ENCODE measurements at places on chromosomes 5 and 9.

- no peak for DNase-seq
Measured at GRCh38 chr9:33297432-33297831, 7.1 kb downstream of the NFX1 start.

GRCh38 chr9:105064248-105065097, 136.5 kb upstream of the ABCA1 start:
- DNase-seq = peak; percentile 48

- no peak for DNase-seq
Measured at GRCh38 chr9:88574953-88575352, 40.0 kb downstream of the NXNL2 start.

- no peak for DNase-seq
Measured at GRCh38 chr5:120306303-120306702, 157.8 kb upstream of the PRR16 start.

DNA sequence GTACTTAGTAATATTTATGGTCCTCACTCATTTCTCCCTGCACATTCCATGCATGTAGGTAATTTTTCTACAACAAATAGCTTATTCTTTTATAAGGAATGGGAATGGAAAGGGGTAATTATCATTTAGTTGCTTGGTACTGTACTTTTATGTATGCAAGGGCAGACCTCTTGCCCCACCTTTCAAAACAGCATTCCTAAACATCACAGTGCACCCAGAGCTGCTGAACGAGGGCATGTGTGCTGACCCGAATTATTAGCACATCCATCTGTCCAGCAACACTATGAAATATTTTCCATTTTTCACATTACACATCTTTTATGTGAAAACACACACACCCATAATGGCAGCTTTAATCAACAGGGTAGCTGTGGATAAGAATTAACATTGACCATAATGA, 228.6 kb upstream of the ARRDC3 start:
- DNase-seq = no peak

GRCh38 chr9:4581861-4582565, 80.1 kb upstream of the PLPP6 start:
- no peak for DNase-seq

GRCh38 chr9:4862506-4863250, 69.9 kb downstream of the RCL1 start:
- no peak for DNase-seq

DNA sequence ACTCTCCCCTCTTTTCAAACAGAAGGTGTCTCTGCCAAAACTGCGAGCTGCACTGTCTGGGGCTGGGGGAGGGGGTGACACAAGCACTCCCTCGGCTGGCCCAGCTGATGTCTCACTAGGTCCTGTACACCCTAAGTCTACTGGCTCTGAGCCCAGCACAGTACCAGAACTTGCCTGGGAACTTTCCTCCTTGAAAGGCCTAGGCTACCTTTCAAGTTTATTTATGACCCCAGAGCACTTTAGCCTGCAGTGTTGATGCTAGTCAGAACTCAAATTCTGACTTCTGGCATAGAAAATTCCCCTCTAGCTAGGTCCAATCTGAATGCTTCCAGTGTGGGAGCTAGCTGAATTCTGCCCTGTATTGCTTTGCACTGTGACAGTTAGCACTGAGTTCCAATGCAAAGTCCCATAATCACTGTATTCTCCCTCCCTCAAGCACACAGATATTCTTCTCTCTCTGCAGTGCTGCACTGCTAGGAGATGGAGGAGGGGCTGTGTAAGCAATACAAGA, 10.5 kb downstream of the LURAP1L start:
- DNase-seq = no peak

DNA sequence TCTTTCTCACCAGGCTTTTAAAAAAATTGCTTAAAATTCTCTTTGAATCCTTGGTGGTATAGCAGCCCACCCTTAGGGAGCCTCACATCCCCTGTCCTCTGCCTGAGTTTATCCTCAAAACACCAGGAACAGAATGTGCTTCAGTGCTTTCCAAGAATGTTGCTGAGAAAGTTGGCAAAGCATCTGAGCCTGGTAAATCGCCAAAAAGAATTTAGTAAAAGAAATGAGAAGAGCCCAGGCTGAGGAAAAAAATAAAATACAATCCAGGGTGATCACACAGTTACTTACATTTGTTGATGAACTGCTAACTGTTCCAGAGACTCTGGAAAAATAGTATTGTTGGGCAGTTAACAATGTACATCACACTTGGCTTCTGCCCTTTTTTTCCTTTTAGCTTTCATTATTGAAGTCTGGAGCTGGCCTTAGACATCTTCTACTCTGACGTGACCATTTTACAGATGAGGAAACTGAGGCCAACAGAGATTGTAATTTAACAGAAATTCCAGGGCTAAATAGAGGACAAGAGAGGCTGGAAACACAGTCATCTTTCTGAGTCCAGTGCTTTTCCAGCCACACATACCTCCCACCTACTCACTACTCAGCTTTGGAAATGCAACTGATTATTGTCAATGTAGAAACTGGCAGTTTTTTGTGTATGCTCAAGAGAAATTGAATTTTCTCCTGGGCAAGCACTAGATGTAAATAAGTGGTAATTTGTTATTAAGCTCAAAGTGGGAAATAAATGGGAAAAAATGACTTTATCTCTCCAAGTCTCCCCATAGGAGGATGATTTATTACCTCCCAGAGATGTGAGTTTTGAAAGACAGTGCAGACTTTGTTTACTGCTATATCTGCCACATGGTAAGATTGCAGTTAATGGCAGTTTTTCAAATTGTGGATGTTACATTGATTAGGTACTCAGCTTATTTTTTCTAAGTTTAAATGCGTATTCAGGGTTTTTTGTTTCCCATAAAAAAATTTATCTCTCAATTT, 86.7 kb upstream of the ALDH1A1 start:
- no peak for DNase-seq

GRCh38 chr5:159833846-159834245, 82.4 kb upstream of the ADRA1B start:
- DNase-seq = no peak

DNA sequence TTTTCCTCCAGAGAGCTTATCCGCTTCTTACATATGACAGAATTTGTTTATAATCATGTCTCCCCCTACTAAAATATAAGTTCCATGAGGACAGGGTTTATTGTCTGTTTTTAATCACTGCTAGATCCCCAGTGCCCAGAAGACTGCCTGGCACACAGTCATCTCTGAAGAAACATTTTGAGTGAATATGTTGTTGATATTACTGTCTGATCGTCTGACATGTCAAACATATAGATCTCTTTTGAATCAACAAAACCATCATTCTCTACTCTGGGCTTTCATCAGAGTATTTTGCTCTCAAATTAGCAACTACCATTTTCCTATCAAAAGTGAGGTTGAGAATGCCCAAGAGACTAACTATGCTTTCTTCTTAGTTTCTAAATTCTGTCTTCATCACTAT, 67.3 kb upstream of the SHISAL2B start:
- no peak for DNase-seq

DNA sequence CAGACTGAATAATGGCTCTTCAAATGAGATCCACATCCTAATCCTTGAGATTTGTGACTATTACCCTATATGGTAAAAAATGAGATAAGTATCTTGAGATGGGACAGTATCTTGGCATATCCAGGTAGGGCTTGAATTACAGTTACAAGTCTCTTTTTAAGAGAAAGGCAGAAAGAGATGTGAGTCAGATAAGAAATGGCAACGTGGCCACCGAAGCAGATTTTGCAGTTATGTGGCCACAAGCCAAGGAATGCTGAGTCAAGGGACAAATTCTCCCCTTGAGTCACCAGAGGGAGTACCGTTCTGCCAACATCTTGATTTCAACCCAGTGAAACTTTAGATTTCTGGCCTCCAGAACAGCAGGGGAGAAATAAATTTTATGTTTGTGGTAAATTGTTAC, 1983.0 kb upstream of the C9orf72 start:
- no peak for DNase-seq

DNA sequence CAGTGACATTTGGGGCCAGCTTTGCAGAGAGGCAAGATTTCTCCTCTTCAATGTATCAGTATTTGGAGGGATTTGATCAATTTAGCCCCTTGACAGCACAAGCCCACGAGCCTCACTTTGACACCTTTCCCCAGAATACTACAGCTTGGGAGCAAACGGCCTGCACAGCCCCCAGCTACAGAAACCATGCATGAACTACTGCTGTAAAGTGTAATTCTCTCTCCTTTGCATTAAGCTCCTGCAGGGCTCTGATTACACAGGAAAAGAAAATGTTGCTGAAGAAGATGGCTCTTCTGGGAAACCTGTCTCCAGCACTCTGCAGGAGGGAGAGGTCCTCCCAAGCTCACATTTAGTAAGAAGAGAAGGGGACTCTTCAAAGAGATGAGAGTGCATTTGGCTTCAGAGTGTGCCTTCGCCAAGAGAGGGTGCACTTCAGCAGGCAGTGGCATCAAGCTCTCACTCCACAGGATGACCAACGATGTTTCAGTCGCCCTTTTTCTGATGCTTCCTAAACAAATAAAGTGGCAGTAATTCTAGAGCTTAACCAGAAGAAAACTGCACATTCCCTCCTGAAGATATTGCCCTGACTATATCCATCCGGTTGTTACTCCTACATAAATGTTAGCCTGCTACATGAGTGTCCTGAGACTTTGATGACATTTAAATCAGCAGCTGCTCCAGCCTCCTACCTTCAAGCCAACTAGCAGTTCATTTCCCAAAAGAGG, 272.2 kb downstream of the AUH start:
- peak; percentile 32 for DNase-seq

GRCh38 chr5:173472164-173472563, 143.9 kb upstream of the STC2 start:
- peak; percentile 76 for DNase-seq

GRCh38 chr9:106218854-106219253, 524.5 kb downstream of the TMEM38B start:
- no peak for DNase-seq

DNA sequence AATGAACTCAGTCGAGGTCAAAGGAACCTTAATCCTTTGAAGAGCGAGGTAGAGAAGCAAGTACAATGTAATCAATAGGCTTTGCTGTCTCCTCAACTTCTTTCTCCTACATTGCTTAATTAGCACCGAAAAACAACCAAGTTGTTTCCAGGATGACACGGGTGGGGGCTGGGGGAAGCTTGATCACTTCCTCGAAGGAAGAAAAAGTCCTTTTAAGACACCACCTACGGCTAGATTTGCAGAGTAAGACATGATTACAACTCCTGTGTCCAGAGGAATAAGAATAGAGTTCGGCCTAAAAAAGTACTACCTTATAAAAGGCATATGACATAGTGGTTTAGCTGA, 811 bp upstream of the ARRDC3 start:
- DNase-seq = peak; percentile 36

GRCh38 chr5:35924950-35925722, 13.3 kb downstream of the CAPSL start:
- DNase-seq = peak; percentile 41

GRCh38 chr5:62132276-62132675, 173.7 kb upstream of the KIF2A start:
- no peak for DNase-seq

DNA sequence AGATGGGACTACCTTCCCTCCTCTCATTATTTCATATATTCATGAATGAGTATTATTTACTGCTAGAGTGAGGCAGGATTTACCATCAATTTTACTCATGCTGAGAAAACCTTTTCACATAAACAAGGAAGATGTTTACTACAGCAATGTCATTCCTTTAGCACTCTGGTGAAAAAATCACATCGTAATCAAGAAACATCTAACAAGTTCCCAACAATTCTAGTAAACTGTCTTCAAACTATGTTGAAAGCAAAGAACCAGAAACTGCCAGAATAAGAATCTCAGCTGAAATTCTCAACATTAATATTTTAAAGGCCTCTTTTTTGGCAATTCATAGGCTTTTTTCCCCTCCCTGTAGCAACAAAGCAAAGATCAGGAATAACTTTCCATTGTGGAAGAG, 28.2 kb downstream of the AUH start:
- no peak for DNase-seq

DNA sequence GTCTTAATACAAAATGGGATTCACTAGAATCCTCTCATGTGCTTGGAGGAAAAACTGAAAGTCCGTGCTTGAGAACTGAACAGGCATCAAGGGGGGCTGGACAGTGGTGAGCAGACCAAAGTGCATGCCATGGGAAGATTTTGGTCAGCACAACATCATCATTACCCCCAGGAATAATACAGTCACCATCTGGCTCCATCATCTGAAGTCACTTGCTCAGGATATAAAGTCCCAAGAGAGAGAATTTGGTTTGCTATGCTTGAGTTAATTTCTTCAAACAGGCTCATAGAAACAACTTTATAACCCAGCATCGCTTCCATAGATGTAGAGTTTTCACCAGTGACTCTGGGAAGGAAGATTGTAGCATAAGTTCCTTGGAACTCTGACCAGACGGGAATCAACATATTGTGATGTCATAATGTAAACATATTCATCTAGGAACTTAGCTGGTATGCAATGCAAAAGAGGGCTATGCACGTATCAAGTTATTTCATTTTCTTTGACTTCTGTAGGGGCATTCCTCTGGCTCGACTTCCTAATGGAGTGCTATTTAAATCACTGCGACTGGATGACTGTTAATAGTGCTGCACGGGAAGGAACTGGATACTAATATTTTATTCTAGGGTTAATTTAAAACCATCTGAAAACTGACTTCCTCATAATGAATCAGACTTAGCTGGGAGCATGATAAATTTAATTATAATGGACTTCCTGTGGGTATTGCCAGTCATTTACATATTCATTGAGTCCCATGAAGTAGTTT, 145.2 kb downstream of the MTRR start:
- DNase-seq = peak; percentile 16

- no peak for DNase-seq
Measured at GRCh38 chr5:133741818-133742355, 129.5 kb upstream of the FSTL4 start.

GRCh38 chr5:54556141-54556540, 38.6 kb downstream of the SNX18 start:
- DNase-seq = no peak

DNA sequence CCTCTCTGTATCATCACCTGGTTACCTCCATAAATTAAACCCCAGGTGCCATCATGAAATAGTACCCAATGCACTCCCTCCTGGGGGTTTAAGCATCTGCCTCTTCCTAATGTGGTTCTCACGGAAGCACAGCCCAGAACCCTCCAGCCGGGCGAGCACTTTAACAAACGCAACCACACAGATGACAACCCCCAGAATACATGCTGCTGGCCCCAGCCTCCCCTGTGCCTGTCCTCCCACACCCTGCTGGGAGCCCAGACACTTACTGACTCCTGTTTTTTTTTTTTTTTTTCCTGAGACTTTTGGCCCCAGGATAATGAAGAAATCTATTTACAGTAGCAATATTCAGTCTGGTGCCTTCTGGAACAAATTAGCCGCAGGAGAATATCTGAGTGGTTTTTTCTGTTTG, 50.0 kb upstream of the COL5A1 start:
- DNase-seq = no peak

- no peak for DNase-seq
Measured at GRCh38 chr5:143225511-143225910, 178.0 kb downstream of the NR3C1 start.

- no peak for DNase-seq
Measured at GRCh38 chr9:137317718-137318511, 15.8 kb upstream of the NRARP start.

DNA sequence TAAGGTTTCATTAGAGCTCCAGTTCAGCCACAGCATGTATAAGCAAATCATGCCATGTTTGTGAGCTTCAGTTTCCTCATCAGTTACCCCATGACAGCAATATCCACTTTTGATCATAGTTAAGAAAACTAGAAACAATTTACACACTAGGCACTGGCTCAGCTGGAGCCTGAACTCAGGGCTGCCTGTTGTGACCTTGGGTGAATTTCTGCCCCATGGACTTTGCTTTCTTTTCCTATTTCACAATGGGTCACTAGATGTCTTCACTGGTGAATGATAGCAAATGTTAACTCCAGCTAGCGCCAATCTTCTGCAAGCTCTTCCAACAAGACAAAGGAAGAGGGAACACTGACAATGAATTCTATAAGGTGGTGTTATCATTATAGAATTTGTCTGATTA, 233.3 kb upstream of the TRIM32 start:
- DNase-seq = no peak

- no peak for DNase-seq
Measured at GRCh38 chr9:130301483-130302286, 36.1 kb downstream of the HMCN2 start.

All from kidney capillary endothelial cell (primary cell).